Cerebellar nuclear complex (tissue), 1 donor: ENCODE measurements at places on chromosomes 11 and 22.

DNA sequence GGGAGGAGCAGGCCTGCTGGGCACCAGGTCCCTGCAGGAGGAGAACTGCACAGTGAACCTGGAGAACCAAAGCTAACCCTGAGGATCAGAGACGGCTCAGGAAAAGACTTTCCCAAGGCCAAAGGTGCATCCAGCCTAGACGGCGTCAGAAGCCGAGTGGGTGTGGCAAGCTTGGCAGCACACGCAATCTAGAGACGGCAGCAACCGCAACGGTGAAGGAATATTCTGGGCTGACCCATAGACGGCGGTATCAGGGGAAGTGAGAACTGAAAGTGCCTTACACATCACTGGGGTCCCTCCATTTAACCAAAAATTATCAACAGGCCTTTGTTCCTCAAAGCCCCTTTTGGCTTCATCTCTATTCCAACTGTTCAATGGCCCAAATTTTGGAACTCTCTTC lies 26.2 kb downstream of the SPATA19 start:
- DNase-seq: no peak

DNA sequence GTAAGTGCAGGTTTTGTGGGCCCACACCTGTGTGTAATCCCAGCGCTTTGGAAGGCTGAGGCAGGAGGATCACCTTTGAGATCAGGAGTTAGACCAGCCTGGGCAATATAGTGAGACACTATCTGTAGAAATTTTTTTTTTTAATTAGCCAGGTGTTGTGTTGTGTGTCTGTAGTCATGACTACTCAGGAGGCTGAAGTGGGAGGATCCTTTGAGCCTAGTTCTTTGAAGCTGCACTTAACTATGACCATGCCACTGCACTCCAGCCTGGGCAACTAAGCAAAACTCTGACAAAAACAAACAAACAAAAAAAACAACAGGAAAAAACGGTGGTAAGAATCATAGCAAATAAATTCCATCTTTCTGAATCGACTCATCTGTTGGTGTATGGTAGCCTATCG lies 268.6 kb upstream of the PDGFD start:
- DNase-seq: no peak

GRCh38 chr11:101920992-101921391 lies 4.7 kb upstream of the ANGPTL5 start:
- no peak for DNase-seq

GRCh38 chr11:74837191-74837590 lies 88.5 kb downstream of the RNF169 start:
- DNase-seq: no peak

DNA sequence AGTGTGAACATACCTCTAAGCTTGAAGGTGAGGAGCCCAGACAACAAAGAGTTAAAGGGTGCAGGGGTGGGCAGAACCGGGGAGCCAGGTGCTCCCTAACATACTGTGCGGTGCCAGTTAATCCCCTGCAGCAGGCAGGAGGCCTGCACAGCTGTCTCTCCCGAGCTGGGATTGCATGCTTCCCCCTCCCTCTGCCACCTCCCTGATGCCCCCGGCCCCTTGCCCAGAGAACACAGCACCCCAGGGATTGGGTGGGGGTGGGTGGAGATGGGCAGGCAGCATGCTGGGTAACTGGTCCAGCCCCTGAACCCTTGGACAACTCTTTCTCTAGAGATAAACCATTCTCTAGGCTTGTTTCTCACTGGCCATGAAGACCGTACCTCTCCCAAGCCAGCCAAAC lies 67.7 kb upstream of the MYOD1 start:
- DNase-seq: no peak

- DNase-seq: no peak
These were observed 59.2 kb downstream of the NFAM1 start for GRCh38 chr22:42372976-42373375.

DNA sequence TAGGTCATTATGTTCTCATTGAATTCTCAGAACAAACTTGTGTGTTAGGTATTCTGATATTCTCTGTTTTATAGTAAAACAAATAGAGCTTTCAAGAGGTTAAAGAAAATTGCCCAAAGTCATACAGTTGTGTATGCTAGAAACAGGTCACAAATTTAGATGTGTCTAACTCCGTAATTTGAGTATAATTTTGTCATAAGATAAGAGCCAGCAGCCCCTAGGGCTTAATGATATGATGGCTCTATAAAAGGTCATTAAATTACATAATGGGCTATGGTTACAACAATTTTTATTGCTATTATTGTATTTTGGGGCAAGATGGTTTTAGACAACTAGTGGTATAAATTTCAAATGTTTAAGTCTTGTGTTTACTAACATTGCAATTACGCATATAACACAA lies 701.9 kb downstream of the LUZP2 start:
- DNase-seq: no peak
